OCI-LY7 (cell line): ENCODE measurements at places on chromosomes 3 and 15.

- no peak for DNase-seq
Observed at GRCh38 chr3:179181993-179182551, 33.9 kb downstream of the PIK3CA start.

GRCh38 chr3:100086401-100086800 lies 27.9 kb downstream of the FILIP1L start:
- DNase-seq, result no peak

- DNase-seq, result peak; percentile 64
Observed at GRCh38 chr3:195162033-195162669, 108.8 kb downstream of the XXYLT1 start.

DNA sequence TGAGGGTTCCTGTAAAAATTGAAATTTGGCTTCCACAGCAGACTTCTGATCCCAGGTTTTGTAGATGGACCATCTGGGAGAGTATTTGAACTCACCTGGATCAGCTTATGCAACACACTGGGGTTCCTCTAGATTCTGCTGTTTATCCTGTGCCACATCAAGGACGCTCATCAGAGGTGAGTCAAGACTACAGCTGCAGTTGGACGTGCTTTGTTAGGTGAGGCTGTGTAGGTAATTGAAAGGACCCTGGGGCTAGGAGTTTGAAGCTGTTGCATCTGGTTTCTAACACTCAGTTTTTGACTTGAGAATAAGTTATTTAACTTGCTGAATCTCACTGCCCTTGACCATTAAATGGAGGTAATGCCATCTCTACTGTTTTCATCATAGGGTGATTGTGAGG lies 394.2 kb downstream of the EDEM1 start:
- no peak for DNase-seq

- DNase-seq, result peak; percentile 58
Observed at GRCh38 chr3:56921573-56922453, 120.1 kb upstream of the ARHGEF3 start.

DNA sequence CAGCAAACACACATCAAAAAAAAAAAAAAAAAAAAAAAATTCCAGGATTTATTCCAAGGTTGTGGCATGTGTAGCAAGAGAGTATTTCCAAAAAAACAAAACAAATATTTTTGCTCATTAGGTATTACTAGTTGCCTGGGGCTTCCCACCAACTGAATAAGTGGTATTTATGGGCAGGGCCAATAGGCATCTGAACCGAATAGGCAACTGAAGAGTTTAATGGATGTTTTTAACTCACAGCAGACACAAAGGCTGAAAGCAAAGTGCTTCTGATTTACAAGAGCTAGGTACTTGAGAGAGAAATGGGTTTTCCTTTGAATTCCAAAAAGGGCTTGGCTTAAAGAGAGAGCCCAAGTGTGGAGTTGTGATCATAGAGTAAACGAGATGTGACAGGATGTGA lies 21.4 kb downstream of the EIF4E3 start:
- DNase-seq, result no peak

- no peak for DNase-seq
Observed at GRCh38 chr3:134857776-134858362, 62.8 kb downstream of the EPHB1 start.

GRCh38 chr15:80550219-80550907 lies 144.7 kb upstream of the ABHD17C start:
- no peak for DNase-seq

DNA sequence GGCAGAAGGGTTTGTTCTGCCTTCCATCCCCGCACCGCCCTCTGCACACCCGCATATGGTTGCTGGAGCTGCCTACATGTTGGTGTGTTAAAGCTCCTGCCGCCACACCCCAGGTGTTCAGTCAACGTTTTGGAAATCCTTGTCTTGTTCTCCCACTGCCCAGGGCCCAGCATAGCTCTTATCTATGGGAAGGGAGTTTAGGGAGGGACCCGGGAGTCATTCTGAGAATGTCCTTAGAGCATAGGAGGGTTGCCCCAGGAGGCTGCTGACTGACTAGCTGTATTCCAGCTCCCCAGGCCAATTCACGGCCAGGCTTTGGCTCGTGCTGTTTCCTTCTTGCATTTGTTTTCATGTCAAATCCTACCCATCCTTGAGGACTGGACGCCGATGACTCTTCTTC lies 46.8 kb downstream of the MAGEF1 start:
- DNase-seq, result no peak

- DNase-seq, result no peak
Observed at GRCh38 chr15:60573936-60574335, 95.0 kb upstream of the ICE2 start.

DNA sequence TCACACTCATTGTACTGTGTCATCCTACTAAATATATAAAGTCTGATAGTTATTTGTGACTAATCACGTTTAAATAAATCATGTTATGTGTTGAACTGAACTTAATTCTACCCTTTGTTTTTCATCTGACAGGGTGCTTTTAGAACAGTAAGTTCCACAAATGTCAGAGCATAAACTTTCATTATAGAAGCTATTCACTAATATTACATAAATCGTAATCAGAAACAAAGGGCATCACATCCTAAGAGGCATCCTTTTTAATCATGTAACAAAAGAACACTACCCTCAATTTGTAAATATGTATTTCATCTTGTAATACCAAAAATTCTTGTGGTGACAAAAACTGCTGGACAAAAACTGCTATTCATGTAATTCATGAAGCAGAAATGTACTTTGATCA lies 50.8 kb downstream of the KCNH8 start:
- DNase-seq, result no peak

GRCh38 chr3:189982321-189982945 lies 138.3 kb downstream of the P3H2 start:
- DNase-seq, result no peak

- DNase-seq, result no peak
Observed at GRCh38 chr3:157067114-157067513, 92.8 kb downstream of the CCNL1 start.

GRCh38 chr3:13394363-13394762 lies 25.8 kb downstream of the NUP210 start:
- DNase-seq, result no peak

DNA sequence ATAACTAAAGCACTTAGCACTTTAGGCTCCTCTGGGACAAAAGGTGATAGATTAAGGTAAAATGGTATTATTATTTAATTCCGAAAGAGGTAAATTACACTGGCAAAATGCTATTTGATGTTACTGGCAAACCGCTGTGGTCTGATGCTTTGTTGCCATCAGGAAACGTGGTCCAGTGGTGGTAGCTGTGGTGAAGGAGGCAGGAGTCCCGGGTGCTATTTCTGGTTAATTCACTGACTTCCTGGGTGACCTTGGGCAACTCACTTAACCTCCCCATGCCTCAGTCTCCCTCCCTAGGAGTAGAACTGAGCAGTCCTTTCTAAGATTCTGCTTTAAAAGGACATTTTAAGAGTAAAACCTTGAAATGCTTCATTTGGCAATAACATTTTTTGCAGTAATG lies 233.4 kb downstream of the ZPLD1 start:
- DNase-seq, result no peak

- no peak for DNase-seq
Observed at GRCh38 chr3:131349946-131350347, 31.6 kb upstream of the NUDT16 start.

DNA sequence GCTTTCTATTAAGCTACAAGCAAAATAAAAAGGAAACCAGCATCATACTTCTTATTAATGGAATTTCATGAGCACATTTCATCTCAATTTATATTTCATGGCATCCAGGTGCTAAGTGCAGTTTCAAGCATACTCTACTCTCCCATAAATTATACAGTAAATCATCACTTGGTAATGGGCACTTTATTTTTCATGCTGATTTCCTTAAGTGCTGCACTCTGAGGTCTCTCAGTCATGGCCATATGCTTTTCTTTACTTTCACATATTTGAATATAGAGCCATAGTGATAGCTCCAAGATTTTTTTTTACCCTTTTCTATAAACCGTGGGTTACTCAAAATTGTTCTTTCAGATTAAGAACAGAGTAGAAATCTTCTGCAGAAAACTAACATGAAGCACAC lies 1505.7 kb upstream of the CADM2 start:
- no peak for DNase-seq

GRCh38 chr15:85380812-85381642 lies 624 bp downstream of the AKAP13 start:
- DNase-seq, result peak; percentile 58

- DNase-seq, result no peak
Observed at GRCh38 chr15:79440355-79440908, 8.3 kb downstream of the MINAR1 start.

GRCh38 chr3:169509359-169509758 lies 154.2 kb downstream of the MECOM start:
- DNase-seq, result peak; percentile 57

GRCh38 chr15:47095833-47096232 lies 621.5 kb upstream of the SEMA6D start:
- no peak for DNase-seq

- no peak for DNase-seq
Observed at GRCh38 chr15:96345560-96346399, 15.3 kb downstream of the NR2F2 start.

- peak; percentile 0 for DNase-seq
Observed at GRCh38 chr3:99645277-99646106, 7.1 kb downstream of the COL8A1 start.

DNA sequence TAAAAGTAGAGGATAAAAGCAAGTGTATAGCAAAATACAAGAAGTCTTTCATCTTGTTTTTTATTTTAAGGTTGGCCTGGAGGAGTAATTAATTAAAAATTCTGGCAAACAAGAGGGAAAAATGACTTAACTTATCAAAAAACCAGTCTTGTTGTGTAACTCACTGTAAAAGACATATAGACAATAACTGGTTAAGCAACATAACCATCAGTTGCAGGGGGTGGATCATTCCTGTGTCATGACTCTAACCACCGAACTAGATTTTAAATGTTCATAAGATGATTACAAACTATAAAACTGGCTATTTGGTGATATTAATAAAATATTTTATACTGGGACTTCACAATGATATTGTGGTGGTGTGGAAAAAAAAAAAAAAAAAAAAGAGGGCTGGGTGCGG lies 130.6 kb downstream of the STAG1 start:
- no peak for DNase-seq

DNA sequence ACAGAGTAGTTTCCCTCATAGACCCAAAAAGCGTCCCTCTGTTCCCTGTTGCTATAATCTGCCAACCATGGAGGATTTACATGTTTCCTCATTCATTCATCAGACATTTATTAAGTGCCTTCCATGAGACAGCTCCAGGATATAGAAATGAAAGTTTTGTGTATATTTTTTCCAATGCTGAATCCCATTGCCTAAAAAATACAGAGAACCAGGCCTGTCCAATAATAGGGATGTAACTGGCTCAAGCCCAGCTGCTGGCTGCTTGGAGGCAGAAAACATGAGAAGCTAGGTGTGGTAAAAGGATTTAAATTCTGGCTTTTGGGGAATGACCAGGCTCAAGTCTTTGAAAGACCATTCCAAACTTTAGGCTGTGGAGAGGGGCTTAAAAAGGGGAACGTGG lies 41.5 kb downstream of the RARB start:
- DNase-seq, result no peak

- no peak for DNase-seq
Observed at GRCh38 chr3:107206945-107207344, 170.3 kb upstream of the CCDC54 start.

GRCh38 chr3:58824285-58824684 lies 157.7 kb upstream of the FAM3D start:
- peak; percentile 18 for DNase-seq

DNA sequence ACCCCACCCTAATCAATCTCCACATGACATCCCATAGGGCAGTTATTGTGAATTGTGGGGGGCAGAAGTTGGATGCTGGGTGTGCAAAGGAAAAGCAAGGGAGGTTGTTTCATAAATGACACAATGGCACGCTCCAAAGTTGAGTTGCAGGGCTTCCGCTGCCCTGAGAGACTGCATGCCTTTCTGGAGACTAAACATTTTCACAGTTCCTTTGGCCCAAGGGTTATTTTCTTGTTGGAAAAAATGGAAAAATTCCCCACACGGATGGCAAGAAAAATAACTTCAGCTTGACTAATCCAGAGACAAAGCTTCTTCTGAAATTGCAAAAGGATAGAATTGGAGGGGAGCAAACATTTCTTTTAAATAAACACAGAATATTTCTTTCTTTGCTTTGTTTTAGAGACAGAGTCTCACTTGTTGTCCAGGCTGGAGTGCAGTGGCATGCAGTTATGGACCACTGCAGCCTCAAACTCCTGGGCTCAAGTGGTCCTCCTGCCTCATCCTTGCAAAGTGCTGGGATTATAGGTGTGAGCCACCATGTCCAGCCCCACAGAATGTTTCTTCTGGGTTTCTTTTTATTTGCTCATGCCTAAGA lies 19.1 kb upstream of the TPM1 start:
- DNase-seq, result no peak

GRCh38 chr3:66490214-66490613 lies 10.6 kb downstream of the LRIG1 start:
- peak; percentile 83 for DNase-seq

- no peak for DNase-seq
Observed at GRCh38 chr15:88453651-88454050, 13.5 kb downstream of the MRPL46 start.

DNA sequence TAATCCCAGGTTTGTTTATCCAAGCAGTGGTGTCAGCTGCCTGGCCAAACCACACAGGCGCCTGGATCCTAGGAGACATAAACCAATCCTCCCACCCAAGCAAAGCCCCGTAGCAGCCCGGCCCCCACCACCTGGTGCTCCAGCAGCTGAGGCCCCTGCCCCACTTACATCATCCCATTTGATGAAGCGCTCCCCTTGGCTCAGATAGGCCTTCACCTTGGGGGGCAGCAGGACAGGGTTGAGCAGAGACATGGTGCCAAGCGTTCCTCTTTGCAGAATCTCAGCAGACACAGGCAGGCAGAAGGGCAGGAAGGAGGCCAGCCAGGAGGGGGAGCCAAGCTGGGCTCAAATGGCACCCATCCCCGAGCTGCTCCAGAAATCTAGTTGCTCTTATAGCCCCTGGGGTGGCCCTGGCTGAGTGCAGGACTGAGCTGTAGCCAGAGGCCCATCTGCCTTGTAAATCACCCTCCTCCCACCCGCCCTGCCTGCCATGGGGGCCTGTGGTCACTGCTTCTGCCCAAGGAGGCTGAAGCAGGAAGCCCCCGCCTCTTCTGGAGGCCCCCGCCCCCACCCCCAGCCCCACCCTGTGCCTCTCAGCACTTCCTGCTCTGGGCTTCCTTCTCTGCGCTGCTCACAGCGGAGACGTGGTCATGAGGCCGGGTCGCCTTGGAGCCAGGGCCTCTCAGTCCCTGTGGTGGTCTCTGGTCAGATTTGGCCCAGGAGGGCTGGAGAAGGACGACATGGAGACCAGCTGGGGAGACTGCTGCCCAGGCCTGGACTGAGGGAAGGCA lies at the start of gene PLCB2:
TSS of gene PLCB2 (minus strand) at position 515 of the 791 bp plus-strand sequence. CDS start at position 252, 263 bp downstream.
- DNase-seq, result peak; percentile 18

- peak; percentile 11 for DNase-seq
Observed at GRCh38 chr15:99435113-99435695, 130.6 kb upstream of the MEF2A start.
